Purkinje cell (primary cell): ENCODE measurements at places on chromosomes 6 and 20. TPM values are rescaled to one million over a fixed set of nuclear protein-coding genes. Genes with fewer than 3 reads are reported as not detected.

Gene NKX2-2
- 0.69 and 2.0 TPM in 2 replicates for polyA plus RNA-seq

Gene SULF2
- 217 and 288 TPM in 2 replicates for polyA plus RNA-seq

Gene CYP39A1
- 20.5 and 22.6 TPM in 2 replicates for polyA plus RNA-seq

Gene KCNK17
- not detected in 2 replicates for polyA plus RNA-seq

Gene KCNB1
- 10.3 and 12.3 TPM in 2 replicates for polyA plus RNA-seq

Gene RNF114
- 20.4 and 23.4 TPM in 2 replicates for polyA plus RNA-seq
